ENCODE measurements at places on chromosomes 3 and 15.

DNA sequence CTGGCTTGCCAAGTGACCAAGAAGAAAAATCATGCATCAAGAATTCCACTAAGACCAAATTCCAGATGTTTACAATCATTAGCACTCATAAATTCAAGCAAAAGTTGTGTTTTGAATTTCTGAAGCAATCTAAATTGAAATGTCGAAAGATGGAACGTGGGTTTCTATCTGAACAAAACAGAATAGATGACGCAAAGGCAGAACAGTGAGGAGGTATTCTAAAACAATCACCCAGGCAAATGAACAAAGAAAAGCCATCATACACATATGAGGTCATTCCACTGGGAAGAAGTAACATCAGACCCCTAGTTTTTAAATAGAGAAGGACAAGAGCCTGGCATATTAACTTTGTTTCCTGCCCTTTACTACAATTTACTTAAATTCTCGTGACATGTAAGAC lies 58.0 kb downstream of the MCF2L2 start:
- DNase-seq = no peak

DNA sequence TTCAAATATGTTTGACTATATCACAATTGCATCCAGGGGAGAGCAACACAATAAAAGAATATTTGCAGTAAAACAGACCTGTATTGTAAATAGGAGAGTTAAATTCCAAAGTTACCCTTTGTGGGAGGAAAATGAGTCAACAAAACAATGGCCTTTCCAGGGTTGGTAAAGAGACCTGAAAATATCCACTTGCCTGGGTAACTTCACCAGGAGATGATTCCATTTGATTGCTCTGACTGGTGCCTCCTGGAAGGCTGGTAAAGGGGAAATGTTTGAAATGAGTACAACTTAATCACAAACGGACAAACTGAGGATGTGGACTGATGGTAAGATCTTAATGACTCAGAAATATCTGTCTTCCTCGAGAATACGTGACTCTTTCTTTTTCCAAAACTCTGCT lies 43.6 kb upstream of the SRGAP3 start:
- no peak for DNase-seq

DNA sequence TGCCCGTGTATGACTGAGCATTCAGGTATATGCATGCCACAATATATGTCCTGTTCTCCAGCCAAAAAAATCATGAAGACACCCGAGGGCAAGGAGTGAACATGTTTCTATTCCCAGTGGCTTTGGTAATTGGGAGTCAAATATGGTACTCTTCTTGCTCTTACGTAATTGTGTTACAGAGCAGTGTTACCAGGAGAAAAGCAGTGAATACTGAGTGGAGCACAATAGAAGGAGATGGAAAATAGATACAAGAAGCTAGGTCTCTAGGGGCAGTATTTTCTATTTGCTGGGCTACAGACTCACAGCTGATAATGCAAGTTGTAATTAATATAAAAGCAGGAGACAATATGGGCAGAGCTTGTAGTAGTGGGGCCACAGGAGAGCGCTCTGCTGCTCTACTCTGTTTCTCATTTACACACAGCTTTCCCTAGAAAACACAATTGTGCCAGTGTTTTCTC lies 13.2 kb downstream of the MEIS2 start:
- DNase-seq = no peak

DNA sequence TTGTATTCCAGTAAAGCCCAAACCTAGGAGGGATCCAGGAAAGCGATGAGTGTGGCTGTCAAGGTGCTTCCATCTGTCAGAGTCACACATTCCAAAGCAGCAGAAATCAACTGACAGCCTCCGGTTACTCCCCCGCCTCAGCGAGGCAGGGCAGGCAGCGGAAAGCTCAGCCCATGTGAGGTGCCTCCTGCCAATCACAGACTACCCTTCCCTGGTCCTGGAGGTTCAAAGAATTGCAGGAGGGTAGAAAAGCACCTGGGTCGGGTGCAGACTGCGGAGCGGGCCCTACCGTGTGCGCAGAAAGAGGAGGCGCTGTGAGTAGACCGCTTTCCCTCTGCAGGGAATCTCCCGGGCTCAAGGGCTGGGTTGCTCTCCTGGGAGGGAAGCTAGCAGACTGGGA lies at the start of gene UPK1B:
Gene UPK1B (plus strand): TSS at position 274 of the 400 bp plus-strand sequence. CDS start 13,144 bp downstream, outside the sequence.
- DNase-seq = no peak

GRCh38 chr3:15007681-15008141 lies 57.4 kb downstream of the MRPS25 start:
- DNase-seq = no peak

DNA sequence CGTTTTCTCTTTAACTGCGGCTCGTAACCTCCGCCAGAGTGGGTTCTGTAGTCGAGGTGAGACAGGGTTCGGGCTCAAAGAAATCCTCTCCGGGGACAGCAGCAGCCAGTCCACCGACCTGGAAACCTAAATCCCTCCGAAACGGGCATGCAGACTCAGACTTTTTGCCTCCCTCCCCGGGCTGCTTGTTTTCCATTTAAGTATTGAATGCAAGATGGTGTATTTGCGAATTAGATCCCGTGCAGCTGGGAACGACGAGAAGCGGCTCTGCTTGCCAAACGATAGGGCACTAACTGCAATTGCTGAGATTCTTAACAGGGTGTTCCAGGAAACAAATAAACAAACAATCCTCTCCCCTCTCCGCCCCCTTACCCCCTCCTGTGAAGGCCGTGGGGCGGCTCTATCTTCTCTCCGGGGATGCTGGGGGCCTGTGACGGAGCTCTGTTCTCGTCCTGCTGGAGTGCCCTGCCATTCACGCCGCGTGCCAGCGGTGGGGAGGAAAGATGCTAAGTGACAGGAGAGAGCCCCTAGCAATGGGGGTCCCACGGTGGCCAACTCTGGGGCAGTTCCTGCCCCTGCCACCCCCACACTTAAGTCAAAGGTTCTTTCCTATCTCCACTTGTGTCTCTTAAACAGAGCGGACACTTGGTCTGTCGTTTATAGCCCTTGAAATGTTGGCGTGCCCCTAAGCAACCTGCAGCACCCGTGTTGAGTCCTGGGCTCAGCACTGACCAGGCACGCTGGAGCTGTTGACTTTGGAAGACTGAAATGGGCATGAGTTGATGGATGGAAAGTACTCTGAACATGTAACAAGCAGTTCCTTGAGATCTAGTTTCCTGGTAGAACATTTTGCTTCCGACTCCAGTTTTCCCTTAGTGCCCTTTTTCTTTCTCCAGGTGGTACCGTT lies 1.3 kb upstream of the ETV5 start:
- DNase-seq = no peak

GRCh38 chr15:95446854-95447253 lies 883.6 kb upstream of the NR2F2 start:
- no peak for DNase-seq

- no peak for DNase-seq
These were observed 415.6 kb upstream of the TPM1 start for GRCh38 chr15:62626903-62627302.

- DNase-seq = no peak
These were observed 259.6 kb upstream of the PDZRN3 start for GRCh38 chr3:73884361-73884760.

DNA sequence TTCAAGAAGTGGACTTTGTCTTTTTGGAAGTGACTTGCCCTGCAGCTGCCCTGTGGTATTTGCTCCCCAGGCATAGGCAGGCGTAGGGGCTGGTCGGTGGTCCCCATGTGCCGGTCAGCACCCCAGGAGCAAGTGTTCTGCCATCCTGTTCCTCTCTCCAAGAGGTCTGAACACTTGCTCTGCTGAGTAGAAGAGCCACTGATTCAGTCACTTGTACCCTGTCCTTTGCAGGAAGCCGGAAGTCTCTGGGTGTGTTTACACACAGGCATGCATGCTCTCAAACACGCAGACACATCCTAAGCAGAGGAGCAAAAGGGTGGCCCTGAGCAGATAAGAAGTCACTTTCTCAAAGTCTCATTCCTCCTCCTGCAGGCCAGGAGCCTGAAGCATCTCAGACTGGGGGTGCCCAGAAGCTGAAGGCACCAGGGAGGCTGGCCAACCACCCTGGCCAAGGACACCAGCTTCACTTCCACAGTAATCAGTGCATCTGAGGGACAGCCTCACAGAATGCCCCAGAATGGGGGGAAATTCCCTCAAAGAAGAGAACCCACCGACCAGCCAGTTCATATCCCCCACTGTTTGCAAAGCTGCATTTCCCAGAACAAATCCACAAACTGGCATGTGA lies 88.7 kb upstream of the POMGNT2 start:
- no peak for DNase-seq

- no peak for DNase-seq
These were observed 174.1 kb upstream of the DPH6 start for GRCh38 chr15:35720019-35720418.

DNA sequence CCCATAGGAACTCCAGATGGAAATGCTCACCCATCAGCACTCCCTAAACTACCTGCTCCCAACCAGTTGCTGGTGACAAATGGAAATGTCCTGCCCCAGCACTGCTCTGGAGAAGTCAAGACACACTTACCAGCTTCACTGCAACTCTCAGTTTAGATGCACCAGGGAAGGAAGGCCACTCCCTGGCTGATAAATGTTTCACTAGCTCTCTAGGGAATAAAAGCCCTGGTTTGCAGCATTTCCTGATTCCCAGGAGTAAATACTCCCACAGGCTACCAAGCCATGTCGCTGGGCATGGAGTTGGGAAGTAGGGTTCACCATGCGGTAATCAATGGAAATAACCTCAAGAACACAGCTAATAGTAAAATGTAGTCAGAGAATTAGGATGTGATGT lies 112.0 kb upstream of the NEO1 start:
- no peak for DNase-seq

- DNase-seq = no peak
These were observed 67.9 kb downstream of the DCUN1D1 start for GRCh38 chr3:182912474-182912873.

DNA sequence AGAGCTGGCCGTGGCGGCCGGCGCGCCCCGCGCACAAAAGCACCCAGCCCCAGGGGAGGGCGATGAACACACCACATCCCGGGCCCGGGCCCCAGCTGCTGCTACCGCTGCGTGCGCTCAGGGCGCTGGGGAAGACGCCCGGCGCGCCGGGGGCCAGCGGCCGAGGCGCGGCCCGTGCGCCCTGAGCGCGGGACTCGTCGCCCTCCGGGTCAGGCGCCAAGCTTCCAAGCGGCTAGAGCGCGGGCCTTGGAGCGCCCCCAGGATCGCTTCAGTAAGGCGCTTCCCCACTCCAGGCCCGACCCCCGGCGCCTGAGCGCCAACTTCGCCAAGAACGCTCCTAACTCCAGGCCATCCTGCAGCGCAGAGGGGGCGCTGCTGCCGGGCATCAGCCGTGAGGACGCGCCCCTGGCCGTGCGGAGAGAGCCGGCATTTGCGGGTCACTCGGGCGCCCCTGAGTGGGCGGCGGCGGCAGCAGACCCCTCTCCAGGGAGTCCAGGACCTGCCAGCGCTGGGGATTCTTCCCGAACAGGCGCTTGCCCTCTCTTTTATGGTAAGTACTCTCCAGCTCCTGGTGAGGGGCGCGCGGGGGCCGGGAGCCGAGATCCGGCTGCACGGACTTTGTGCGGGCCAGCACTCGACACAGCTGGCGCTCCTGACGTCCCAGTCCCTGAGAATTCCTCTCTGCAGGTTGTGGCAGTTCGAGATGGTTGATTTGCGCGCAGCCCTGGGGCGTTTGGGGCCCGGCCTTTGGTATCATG lies 475 bp downstream of the SPSB4 start:
- no peak for DNase-seq

GRCh38 chr15:92152983-92153382 lies 240.7 kb upstream of the ST8SIA2 start:
- no peak for DNase-seq

DNA sequence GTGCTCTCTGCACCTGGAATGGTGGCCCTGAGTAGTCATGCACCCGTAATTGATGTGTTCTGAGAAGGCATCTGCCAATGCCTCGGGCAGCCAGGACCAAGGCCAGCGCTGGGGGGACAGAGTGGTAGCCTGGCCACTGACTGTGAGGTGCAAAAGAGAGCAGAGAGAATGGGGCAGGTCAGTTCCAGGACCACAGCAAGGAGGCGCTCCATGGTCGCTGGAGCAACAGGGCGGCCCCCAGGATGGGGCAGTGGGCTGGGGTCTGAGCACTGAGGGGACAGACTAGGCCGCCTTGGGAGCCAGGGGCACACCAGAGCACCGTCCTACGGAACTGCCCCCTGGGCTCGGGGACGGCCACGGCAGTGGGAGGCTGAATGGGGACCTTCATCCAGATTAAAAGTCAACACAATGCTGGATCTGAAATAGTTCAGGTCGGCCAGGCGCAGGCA lies 48.3 kb upstream of the IQSEC1 start:
- DNase-seq = no peak

GRCh38 chr15:78808550-78808949 lies 2.7 kb downstream of the ADAMTS7 start:
- DNase-seq = no peak

DNA sequence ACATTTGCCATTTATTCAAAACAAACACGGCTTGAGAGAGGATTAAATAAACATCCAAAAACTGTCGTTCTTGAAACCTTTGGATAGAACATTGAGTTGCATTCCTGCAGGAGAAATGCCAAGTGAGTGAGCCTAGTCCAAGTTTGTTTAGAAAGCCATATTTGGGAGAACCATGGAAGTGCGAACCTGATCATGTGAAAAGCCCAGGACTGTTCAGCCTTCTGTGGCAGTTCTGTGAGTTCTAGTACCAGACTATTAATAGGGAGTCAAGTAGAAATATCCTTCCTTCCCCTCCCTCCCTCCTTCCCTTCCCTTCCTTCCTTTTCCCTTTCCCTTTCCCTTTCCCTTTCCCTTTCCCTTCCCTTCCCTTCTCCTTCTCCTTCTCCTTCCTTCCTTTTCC lies 470.4 kb downstream of the LPP start:
- DNase-seq = no peak

DNA sequence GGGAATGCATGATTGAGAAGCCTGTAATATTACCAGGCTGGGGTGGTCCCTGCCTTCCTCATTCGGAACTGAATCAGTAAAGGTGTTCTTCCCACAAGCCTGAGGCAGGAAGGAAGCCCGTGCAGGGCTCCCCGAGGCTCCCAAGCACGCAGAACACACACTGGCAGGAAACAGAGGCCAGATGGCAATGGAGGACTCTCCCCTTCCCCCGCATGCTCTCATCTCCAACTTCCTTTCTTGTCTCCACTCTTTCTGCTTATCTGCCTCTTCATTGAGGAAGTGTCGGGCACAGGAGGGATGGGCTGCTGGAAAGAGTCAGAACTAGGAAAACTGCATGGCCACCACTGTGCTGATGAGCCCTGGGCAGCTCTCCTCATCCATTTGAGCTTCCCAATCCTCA lies 123.5 kb downstream of the NUP210 start:
- no peak for DNase-seq

DNA sequence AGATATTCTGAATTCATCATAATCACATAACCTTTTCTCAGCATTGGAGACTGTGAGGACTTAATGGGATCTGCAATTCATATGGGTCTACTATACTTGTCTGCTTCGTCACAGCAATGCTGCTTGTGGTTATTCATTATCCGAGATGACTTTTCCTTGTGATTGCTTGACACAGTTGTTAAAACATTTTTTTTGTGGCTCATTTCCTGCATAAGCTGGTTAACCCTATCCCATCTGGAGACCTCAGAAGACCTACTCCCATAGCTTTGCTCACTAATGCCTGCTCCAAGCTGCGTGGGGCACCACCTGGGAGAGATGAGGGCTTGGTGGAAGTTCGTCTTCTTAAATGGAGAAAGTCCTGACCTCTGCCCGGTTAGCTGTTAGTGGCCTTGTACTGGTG lies 360.8 kb downstream of the CHST2 start:
- no peak for DNase-seq
